ENCODE measurements at places on chromosomes 1 and 21. TPM values are rescaled to one million over a fixed set of nuclear protein-coding genes. Genes with fewer than 3 reads are reported as not detected.

DNA sequence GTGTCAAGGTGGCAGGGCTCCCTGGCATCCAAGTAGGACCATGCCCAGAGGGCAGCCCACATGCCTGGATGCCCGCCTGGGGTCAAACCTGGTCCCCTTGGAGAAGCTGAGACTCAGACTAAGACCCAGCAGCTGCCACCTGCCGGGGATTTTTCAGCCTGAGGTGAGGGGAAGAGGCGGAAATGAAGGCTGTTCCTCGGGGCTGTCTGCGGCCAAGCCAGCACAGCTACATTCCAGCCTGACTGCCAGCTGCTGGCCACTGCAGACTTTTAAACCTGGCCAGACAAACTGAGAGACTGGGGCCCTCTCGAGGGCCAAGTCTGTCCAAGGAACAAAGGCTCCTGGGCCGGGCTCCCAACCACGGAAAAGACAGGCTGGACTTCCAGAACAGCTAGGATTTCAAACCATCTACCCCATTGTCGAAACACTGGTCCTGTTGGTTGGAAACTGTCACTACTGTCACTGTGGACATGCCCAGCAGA lies 21.9 kb upstream of the PLEKHG5 start:
- DNase-seq = no peak

GRCh38 chr1:232211149-232211548 lies 418.8 kb downstream of the SIPA1L2 start:
- DNase-seq = no peak

DNA sequence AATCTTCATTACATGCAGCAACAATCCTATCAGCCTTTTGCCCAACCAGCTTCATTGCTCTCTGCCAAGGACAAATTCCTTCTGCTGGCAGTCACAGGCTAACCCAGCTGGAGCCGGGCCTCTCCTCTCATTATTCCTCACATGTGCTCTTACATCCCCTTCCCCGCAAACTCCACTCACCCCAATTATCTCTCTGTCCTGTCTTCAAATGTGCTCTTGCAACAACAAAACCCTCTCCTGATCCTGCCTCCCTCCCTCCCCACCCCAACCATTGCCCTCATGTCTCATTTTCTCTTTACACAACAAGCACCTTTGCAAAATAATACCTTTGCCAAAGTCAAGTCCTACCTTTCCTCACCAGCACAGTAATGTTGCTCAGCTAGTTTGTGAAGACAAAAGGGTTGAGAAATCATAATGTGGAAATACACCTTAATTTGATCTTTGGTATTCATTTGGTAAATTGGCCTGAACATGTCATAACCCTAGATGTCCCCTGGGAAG lies 36.0 kb upstream of the DHCR24 start:
- DNase-seq = no peak

GRCh38 chr1:47572731-47573430 lies 135.0 kb downstream of the FOXD2 start:
- no peak for DNase-seq

DNA sequence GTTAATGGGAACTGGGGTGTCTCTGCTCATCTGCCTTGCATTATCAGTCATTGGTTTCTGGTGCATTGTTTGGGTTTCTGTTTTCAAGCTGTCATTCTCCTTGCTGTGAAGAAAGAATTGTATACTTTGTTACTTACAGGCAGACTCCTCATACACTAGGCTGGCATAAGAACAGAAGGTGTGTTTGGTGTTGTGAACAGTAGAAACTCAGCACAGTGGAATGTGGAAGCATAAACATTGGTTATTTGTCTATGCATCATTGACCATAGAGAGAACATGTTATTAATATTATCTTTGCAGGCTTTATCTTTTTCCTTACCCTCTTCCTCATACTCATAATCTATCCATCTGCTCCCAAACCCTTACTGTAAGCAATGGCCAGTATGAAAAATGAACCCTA lies 18.2 kb downstream of the C1orf87 start:
- DNase-seq = no peak

- DNase-seq = no peak
These were observed 101.2 kb upstream of the F3 start for GRCh38 chr1:94642617-94643321.

DNA sequence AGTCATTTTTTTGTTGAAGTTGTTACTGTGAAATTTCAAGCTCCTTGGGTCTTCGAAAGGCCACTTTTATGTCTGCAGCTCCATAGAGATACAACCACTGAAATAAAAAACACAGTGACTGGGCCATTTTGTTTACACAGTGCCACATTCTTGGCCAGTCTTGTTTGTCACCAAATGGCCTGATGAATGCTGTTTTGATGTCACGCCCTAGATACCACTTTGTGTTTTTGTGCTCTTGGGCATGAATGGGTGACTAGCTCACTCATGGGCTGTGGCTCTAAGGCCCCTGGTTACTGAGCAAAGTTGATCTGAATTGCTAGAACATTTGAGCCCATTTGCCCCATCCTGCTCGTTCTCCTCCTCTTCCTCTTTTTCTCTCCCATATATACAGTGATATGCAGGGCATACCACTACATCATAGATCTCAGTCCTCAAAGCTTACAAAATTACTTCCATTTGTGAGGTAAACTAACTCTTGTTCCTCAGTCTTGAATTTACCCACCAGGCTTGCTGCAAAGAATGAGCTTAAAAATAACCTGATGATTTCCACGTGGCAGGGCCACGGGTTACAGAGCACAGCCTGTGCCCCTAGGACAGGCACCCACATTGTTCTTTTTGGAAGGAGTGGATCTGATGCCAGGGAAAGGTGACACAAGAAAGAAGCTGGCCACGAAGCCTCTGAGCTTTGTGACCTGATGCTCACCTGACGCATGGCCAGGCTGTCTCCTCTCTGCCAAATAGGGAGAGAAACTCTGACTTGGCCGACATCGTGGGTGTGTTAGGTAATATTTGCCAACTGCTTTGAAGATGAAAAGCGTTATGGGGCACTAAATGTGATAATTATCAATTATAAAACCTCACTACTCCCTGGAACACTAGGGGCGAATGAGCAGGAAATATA lies 92.4 kb downstream of the RUNX1 start:
- no peak for DNase-seq

- no peak for DNase-seq
These were observed 15.8 kb upstream of the DIP2A start for GRCh38 chr21:46442938-46443337.

DNA sequence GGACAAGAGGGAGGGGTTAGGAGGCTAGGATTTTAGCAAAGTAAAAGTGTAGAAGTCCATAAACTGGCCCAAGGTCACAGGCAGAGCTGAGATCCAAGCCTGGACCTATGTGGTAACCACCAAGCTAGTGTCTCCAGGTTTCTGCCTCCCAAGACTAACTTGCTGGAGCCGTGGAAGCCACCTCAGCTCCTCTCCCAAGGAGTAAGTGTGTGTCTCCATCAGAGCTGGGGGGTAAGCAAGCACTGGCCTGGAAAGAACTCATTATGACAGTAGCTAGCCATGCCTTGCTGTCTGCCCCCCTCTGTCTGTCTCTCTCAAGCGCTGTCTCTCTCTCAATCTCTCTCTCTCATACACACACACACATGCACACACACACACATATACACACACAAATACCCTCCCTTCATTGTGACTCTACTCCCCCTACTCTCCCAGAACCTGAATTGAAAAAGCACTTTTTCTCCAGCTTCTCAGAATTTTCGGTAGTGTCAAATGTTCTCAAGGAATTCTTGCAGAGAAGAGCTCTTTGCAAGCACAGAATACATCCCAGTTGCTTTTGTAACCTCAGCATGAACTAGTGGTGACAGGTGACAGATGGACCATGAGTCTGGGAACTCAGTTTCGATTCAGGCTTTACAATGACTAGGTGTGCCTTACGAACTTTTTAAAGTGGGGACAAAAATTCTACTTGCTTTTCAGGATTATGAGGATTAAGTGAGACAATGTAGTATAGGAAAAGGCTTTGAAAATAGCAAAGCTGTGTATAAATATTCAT lies 238.0 kb upstream of the FGGY start:
- DNase-seq = no peak

GRCh38 chr1:64537942-64538341 lies 68.0 kb downstream of the CACHD1 start:
- DNase-seq = no peak

DNA sequence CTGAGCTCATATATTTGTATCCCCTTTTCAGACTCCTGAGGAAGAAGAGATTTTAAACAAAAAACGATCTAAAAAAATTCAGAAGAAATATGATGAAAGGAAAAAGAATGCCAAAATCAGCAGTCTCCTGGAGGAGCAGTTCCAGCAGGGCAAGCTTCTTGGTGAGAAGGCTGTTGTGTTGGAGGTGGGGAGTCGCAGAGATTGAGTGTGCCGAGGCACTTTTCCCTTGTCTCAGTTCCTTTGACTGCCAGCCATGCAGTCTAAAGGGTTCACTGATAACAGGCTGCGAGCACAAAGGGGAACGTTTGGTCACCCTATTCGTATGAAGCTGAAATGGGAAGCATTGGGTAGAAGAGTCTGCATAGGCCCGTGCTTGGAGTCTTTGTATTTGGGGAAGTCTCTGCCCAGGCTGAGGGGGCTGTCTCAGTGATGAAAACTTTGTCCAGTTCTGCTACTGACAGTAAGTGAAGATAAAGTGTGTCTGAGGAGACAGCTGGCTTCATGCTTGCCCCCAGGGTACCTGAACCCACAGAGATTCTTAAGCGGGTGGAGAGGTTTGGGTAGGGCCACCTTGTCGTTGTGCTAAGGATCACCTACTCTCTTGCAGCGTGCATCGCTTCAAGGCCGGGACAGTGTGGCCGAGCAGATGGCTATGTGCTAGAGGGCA lies 2.8 kb downstream of the RPS8 start:
- DNase-seq = no peak

GRCh38 chr21:39441502-39442475 lies 3.8 kb downstream of the LCA5L start:
- peak; percentile 67 for DNase-seq

GRCh38 chr1:217228689-217229088 lies 402.2 kb downstream of the GPATCH2 start:
- no peak for DNase-seq

DNA sequence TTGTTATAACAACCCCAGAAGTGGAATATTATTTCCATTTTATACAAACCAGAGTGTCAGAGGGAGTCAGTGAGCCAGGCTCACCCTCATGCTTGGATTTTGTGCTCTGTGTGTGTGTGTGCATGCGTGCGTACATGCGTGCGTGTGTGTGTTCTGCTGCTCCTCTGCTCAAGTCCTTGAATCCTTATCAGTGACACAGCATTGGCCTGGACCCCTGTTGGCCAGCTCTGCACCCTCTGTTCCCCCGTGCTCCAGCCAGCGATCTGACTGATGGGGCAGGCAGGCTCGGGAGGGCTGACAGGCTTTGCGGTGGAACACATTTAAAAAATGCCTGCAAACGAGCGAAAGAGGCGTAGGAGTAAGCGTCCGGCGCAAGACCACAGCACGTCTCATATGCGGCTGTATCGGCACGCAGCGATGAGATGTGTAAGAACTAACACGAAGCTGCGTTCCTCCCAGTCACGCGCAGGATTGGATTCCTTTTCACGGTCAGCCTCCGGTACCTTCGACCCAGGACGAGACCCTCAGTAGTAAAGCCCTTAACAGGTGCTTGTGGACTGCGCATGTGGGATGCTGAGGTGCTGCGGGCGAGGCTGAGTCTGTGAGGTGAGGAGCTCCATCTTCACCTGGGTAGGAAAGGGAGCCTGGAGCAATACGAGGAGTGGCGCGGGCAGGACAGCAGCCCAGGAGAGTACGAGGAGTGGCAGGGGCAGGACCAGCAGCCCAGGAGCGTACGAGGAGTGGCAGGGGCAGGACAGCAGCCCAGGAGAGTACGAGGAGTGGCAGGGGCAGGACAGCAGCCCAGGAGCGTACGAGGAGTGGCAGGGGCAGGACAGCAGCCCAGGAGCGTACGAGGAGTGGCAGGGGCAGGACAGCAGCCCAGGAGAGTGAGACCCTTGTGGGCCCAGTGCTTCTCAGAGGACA lies 130.9 kb downstream of the GALNT2 start:
- DNase-seq = no peak

GRCh38 chr1:102550729-102551384 lies 554.1 kb upstream of the OLFM3 start:
- DNase-seq = no peak

GRCh38 chr1:229863651-229864545 lies 203.1 kb upstream of the GALNT2 start:
- DNase-seq = no peak

DNA sequence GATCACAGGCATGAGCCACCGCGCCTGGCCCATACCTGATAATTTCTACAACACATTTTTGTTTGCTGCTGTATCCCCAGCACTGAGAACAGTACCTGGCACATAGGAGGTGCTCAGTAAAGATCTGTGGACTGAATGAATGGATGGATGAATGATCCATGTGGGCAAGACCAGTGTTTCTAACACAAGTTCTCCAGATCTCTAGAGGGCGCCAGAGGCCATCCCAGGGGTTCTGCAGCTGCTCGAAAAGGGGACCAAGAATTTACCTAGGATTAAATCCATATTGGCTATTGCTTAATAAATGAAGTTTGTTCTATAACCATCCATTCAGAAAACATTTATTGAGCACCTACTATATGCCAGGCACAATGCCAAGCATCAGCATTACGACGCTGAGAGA lies 167.7 kb downstream of the ACTL8 start:
- peak; percentile 54 for DNase-seq

- no peak for DNase-seq
These were observed 74.3 kb upstream of the ADAR start for GRCh38 chr1:154682254-154682653.

Gene SH2D2A
- total RNA-seq = 33.6 TPM

Gene CNIH3
- 0.83 TPM for total RNA-seq

Gene SPATA1
- 2.2 TPM for total RNA-seq

Gene C4BPB
- not detected for total RNA-seq

Gene TCHHL1
- total RNA-seq = not detected

Gene GJA9
- total RNA-seq = not detected

Gene HPCAL4
- total RNA-seq = 0.04 TPM

Gene CFH
- 46.6 TPM for total RNA-seq
